Stimulated activated CD8-positive, alpha-beta memory T cell treated with anti-CD3 and anti-CD28 coated beads, Interleukin-7, amount 100 ng/mL, for 1 hour (primary cell): ENCODE measurements at places on chromosomes 13 and 19.

DNA sequence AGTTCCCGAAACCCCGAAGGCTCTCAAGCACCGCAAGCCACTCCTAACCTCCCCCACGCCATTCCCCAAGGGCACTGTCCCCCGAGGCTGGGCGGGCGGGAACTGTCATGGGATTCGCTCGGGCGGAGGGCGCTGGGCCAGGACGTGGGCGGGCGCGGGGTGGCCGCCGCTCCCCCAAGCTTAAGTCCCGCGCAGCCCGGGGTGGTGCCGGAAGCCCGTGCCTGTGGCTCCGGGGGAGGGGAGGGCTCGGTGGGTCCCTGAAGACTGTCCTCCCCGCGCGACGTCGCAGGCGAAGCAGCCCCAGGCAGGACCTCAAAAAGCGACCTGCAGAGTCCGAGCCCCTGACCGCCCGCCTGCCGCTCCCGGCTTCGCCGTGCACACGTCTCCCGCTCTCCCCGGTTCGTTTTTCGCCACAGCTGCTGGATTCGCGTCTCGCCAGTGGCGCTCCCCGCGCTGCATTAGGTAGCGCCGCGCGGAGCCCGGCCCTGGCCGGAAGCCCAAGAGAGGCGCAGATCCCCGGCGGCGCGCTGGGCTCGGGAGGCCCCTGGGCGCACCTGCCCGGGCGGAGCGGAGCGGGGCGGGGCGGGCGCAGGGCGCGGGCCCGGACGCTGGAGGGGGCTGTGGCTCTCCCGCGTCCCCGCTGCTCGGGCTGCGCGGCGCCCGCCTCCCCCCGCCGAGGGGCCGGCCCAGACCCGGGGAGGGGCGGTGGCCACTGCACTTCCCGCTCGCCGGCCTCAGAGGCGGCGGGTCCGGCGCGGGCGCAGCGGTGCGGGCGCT, at the start of gene FARP1:
Gene FARP1 (plus strand): TSS at position 715 of the 777 bp plus-strand sequence. CDS start 70,149 bp downstream, outside the sequence.
- DNase-seq: no peak

DNA sequence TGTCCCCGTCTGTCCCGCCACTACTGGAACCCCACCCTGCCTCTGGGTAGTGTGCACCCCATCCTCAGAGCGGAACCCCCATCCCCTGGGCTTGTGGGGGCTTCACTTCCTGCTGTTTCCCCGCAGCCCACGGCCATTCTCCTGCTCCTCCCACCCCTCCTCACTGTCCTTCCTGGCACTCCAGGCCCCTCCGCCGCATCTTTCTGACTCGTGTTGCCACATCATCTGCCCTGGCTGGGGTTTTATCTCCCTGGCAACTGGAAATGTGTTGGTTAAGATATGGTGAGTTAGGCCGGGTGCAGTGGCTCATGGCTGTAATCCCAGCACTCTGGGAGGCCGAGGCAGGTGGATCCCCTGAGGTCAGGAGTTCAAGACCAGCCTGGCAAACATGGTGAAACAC, 37.3 kb downstream of the KDM4B start:
- DNase-seq: no peak

DNA sequence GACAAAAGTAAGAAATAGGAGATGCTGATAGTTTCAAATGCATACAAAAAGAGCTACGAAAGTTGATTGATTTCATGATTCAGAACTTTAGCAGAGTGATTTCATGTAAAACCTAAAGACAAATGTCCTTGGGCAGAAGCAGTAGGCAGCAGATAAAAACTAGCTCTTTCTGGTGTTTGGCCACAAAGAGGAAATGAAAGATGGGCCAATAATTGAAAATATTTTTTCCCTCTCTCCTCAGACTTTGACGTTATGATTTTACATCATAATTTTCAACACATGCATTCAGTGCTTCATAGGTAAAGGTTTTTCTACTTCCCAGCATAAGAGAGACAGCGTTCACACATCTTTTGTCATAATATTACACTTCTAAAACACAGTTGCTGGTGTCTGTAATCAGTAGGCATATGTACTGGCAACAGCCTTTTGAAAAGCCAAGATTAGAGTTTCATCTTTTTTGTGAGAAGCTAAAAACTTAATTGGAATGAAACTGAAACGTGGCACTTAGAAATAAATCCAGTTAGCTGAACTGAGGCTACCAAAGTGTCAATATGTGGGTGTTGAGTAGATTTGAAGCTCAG, 9.3 kb downstream of the SCEL start:
- DNase-seq: no peak

DNA sequence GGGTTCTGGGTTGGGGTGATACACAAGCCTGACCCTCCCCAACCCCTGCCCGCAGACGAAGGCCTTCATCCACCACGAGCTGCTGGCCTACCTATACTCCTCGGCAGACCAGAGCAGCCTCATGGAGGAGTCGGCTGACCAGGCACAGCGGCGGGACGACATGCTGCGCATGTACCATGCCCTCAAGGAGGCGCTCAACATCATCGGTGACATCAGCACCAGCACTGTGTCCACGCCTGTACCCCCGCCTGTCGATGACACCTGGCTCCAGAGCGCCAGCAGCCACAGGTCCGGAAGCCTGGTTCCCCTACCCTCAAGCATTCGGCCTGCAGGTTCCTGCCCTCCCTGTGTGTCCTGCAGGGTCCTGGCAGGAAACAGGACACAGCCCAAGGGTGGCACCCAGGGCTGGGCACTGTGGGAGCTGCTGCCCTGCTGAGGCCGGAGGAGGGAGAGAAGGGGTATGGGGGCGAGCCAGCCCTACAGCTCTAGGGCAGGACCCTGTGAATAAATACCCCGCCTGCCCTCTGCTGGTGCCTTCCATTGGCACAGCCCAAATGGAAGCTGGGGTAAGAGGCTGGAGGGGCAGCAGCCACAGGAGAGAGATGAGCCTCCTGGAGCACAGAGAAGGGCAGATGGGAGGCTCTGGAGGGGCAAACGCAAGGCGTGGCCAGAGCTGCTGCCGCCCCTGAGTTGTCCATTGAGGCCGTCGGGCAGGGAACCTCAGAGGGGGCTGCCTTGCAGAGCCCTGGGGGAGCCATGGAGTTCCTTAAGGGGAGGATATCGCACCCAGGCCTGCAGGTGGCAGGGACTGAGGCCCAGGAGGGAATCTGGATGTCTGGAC, 6.8 kb downstream of the TMED1 start:
- DNase-seq: no peak

GRCh38 chr19:29013325-29013724, 199.6 kb downstream of the UQCRFS1 start:
- DNase-seq: no peak
